ENCODE measurements at places on chromosomes 11 and 22. TPM values are rescaled to one million over a fixed set of nuclear protein-coding genes. Genes with fewer than 3 reads are reported as not detected.

The B4GALNT4 gene
- total RNA-seq = under 0.01 TPM

The TBX10 gene
- total RNA-seq = not detected

The PGA5 gene
- not detected for total RNA-seq

The APLNR gene
- total RNA-seq = 0.66 TPM

The OMP gene
- 0.50 TPM for total RNA-seq

The TREH gene
- not detected for total RNA-seq

The C11orf52 gene
- total RNA-seq = 1.1 TPM

The MRPL17 gene
- 85.9 TPM for total RNA-seq

The MS4A3 gene
- total RNA-seq = not detected

The TIGD3 gene
- not detected for total RNA-seq

The ALDH3B1 gene
- 29.2 TPM for total RNA-seq

All from aortic smooth muscle cell (primary cell).